NCI-H526 treated with DMSO at 0.1 percent for 48 hours (cell line): ENCODE measurements at places on chromosomes 3 and 15.
A peak's percentile ranks its signal among the peaks of the same experiment; 100 is the strongest.

DNA sequence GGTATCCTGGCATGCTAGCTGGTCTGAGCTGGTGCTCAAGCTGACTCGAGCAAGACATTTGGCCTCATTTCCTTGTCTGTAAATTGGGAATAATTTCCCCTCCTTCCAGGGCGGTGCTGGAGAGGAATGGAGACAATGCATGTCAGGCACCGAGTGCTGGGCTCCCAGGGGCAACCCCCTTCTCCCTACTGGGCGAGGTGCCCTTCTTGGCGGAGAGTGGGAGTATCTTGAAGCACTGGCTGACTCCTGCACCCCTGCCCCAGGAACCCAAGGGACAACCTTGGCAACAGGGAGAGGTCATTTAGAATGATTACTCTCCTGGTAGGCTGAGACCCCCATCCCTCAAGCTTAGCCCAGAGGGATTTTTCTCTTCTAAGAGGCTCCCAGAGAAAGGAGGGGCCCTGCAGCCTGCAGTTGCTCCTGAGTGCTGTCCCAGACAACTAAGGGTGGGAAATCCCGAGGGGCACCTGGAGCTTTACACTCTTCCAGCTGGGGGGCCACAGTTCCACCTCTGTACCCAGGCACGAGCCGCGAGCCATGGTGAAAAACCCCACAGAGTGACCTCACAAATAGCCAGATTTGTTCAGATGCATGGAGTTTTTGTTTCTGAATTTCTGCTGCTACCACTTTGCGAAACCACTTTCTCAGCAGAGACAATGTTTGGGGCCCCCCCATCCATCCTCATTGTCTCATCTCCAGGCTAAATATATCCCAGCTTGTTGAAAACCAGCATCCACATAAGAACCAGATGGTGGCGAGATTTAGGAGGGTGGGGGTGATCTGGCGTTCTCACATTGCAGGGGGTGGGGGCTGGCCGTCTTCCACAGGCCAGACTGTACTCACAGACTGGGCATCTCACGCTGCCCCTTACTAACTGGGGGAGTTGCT lies 44.8 kb downstream of the ABTB1 start:
- DNase-seq, result no peak

DNA sequence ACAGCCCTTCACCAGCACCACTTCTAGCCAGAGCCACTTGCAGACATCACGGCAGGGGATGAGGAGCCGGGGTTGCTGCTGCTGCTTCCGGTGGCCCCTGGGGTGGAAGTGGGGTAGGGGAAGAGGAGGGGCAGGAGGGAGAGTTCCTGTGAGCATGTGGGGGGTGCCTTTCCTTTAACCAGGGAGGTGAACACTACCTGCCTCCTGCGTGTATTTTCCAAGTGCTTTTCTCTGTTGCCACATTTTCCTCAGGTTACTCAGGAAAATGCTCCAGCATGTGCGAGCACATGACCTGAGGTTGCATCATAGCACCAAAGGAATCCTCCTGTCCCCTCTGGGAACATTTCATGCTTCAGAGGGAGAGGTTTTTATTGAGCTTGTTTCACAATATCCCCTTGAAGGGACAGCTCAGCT lies 12.2 kb upstream of the SACM1L start:
- DNase-seq, result no peak

GRCh38 chr15:35654332-35654731 lies 108.4 kb upstream of the DPH6 start:
- no peak for DNase-seq

DNA sequence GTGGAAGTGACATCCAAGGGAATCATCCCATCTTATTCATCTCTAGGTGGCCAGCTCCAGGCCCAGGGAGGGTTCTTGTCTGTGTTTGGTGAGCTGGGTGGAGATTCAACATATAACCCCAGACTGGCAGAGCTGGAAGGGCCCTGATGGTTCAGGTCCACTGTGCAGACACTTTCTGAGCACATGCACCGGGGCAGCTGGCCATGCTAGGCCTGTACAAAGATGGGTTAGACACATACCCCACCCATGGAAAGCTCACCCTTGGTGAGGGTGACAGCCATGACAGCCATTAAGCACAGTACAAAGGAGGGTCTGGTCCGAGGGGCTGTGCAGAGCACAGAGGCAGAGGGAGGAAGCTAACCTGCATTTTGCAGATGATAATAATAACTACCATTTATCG lies 100.4 kb downstream of the CORO2B start:
- DNase-seq, result no peak

- DNase-seq, result peak; percentile 49
Observed at GRCh38 chr3:1082108-1082507, 10.7 kb upstream of the CNTN6 start.

- no peak for DNase-seq
Observed at GRCh38 chr3:24378313-24378712, 116.3 kb downstream of the THRB start.

DNA sequence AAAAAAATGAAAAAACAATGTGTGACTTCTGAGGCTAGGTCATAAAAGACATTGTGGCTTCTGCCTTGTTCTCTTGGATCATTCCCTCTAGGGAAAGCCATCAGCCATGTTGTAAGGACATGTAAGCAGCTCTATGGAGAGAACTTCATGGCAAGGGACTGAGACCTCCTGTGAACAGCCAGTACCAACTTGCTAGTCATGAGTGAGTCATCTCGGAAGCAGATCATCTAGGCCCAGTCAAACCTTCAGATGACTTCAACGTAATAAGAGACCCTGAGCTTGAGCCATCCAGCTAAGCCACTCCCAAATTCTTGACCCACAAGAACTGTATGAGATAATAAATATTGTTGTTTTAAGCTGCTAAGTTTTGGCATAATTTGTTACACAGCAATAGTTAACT lies 4.9 kb downstream of the MON1A start:
- DNase-seq, result no peak
